ENCODE measurements at places on chromosomes 12 and 14.
A peak's percentile ranks its signal among the peaks of the same experiment; 100 is the strongest.

DNA sequence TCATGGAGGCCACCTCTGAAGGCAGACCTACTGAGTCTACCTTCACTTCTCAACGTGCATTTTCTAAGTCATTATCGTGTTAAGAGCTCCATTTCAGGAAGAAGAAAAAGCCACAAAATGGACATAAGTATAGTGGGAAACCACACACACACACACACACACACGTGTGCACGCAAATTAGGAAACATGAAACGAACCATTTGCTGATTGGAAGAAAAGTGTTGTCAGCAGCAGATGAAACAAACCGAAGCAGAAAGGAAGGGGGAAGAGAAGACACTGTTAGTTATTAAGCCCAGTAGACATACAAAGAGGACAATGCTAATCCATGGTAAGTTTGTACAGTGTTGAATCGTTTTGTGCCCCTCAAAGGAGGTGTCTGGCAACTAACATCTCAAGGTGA lies 9.9 kb upstream of the VPS33A start:
- DNase-seq: no peak

DNA sequence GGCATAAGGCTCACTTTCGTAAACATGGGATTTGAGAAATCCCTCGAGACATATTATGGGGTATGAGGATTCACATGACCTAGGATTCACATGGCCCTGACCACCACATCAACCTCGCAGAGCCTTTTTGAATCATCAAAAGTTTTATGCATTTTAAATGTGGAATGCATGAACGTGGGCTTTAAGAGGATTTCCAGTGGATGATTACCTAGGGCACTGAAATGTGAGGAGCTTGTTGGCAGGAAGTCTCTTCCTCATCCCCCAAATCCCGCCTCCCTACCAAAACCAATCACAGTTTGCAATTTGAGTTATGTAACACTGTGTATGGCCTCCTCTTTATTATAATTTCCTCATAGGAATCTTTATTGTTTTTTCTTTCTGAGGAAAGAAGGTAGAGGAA lies 659.6 kb upstream of the TBX3 start:
- no peak for DNase-seq

GRCh38 chr12:127145929-127146789 lies 1120.8 kb upstream of the TMEM132C start:
- DNase-seq: peak; percentile 45

- no peak for DNase-seq
These were observed 518.0 kb upstream of the TBX3 start for GRCh38 chr12:115201966-115202365.
